ENCODE measurements at places on chromosomes 1 and 21. TPM values are rescaled to one million over a fixed set of nuclear protein-coding genes. Genes with fewer than 3 reads are reported as not detected.

Gene SPAG17
- 0.21 TPM for total RNA-seq

Gene HAO2
- not detected for total RNA-seq

Gene MATN1
- 1.6 TPM for total RNA-seq

Gene DCDC2B
- not detected for total RNA-seq
